Thoracic aorta (tissue), 2 donors: ENCODE measurements at places on chromosomes 2 and 18.

DNA sequence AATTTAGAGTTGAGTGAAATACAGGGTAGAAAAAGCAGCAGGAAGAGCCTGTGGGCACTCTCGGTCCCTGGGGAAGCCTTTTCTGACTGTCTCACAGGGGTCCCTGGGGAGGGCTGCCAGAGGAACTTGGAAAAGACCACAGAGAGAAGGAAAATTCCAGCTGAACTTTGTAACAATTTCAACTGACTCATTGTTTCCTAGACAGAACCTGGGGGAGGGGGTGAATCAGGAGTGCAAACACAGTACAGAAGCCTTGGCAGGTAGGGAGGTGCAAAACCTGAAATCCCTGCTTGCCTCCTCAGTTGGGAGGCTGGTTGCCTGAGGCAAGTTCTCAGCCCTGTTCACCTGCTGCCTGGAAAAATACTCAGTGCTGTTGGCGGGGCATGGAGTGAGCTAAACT is 106.8 kb downstream of the GRB14 start:
- no peak for DNase-seq

DNA sequence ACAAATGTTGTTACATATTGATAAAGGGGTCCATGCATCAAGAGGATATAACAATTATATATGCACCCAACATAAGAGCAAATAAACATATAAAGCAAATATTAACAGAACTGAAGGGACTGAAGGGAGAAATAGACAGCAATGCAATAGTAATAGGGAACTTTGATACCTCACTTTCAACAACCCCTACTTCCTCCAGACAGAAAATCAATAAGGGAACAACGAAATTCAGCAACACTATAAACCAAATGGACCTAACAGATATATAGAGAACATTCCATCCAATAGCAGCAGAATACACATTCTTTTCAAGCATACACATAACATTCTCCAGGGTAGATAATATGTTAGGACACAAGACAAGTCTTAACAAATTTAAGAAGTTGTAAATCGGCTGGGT is 71.7 kb downstream of the L3MBTL4 start:
- no peak for DNase-seq

DNA sequence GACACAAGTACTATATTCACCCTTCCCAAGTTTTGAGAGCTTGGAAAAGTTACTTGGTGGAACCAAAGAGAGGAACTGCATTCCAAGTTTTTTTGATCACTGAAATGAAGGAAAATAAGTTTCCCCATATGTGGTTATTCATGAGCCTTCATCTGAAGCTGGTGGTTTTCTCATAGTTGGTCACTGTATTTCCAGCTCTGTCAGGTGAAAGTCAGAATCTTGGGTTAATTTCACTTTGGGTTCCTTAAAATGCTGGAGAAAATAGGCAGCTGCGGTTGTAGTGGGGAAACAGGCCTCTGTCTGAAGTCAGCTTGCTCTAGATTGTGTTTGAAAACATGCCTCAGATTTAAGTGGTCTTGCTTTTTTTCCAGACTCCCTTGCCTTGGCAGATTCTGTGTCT is 200.5 kb downstream of the HRH4 start:
- no peak for DNase-seq

DNA sequence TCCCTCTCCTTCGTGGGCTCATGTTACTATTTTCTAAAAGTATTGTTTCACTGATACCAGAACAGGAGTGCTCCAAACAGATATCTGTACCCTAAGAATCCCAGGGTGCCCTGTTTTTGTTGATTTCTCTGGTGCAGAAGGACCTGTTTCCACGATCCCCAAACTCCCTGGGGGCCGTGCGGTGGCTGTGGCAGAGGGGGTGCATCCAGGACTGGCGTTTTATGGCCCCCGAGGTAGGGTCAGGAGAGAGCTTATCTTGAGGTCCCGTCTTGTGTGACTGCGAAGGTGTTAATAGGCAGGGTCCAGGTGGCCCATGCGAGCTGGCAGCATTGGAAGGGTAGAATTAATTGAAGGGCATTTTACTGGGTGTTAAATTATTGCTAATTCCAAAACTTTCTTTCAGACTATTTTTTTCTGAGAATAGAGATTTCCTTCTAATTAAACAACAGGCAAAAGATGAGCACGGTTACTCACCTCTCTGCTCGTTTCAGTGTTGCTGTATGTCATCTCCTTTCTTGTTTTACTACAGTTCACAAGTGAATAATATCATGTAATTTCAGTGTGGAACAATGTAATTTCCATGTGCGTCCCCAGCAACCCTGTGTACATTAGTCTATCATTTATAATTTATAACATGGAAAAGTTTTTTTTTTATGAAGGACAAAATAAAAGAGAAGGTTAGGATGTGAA is 8.2 kb downstream of the TWIST2 start:
- no peak for DNase-seq

DNA sequence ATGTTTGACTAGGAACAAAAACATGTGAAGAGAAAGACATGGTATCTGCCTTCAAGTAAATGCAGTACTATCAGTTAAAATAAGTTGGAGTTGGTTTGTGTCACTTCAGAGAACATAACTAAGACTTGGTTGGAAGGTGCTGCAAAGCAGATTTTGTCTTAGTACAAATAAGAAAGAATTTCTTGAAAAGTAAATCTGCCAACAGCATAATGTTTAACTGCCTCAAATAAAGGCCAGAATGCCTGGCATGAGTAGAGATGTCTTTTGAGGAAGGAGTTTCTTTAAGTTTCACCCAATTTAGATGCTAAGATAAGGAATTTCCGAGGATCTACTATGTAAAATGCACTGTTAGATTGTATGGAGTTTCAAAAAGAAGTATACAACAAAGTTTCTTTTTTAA is 409.7 kb downstream of the PIK3C3 start:
- no peak for DNase-seq
